CD4-positive, alpha-beta T cell treated with Interleukin-21 for 1 hour (primary cell): ENCODE measurements at places on chromosomes 12 and 14.

DNA sequence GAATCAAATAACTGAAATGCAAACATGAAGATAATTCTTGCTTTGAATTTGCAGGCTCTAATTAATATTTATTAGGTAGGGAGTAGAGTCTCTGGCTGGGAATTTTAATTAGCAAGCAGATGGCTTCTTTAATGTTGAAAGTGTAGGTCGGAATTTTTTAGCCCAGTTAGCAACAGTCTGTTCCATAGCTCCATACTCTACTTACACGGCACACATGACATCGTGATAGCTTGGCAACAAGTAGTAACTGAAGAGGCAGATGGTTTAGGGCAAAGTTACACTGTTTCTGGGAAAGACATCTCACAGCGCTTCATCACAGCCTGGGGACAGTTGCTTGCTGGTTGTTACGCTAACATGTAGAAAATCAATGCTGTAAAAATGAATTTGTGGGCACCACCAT, 710.7 kb downstream of the GALC start:
- DNase-seq: no peak

- DNase-seq: peak; percentile 62
Observed at GRCh38 chr14:101791919-101792572, 30.5 kb downstream of the PPP2R5C start.

- no peak for DNase-seq
Observed at GRCh38 chr12:123367511-123367910, 2.9 kb upstream of the SBNO1 start.

DNA sequence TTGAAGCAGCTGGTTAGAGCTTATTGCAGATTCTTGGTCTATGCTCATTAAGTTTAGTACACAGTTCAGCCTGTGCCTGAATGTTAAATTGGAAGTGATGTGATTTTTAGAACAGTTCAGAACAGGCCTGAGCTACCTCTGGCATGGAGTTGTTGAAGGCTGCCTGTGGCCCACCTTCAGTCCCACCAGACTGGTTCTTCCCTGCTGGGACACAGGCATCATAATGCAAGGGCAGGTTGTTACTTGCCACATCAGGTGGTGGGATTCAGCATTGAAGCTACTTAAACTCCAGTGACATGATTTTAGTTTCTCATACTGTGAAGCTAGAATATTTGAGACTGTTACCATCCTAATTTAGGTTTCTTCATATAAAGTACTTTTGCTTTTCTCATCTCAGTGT, 49.4 kb downstream of the PROX2 start:
- DNase-seq: no peak

DNA sequence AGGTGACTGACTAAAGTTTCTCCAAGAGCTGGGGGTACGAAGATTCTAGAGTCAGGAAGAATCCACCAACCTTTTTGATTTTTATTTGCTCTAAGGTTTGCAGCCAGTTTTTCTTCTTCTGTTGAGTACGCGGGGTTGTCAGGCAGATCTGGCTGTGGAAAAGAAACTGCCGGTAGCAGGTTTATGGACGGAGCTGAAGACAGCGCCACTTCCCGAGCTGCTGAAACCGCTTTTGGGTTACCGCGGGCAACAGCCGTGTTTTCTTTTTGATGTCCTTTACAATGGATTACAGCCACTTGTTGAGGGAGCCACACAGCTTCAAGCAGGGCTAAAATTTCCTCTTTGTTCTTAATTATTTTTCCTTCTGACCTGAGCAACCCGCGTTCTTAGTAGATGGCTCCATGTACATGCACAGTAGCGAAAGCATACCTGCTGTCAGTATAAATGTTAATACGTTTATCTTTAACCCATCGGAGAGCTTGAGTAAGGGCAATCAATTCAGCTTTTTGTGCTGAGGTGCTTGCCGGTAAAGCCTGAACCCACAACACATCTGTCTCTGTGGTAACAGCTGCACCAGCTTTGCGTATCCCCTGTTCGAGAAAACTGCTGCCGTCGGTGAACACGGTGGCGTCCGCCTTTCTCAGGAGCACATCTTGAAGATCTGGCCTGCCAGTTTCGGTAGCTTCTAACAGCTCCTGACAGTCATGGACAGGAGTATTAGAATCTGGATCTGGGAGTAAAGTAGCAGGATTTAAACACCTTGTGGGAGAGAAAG, 674.3 kb downstream of the TMEM121 start:
- DNase-seq: no peak

DNA sequence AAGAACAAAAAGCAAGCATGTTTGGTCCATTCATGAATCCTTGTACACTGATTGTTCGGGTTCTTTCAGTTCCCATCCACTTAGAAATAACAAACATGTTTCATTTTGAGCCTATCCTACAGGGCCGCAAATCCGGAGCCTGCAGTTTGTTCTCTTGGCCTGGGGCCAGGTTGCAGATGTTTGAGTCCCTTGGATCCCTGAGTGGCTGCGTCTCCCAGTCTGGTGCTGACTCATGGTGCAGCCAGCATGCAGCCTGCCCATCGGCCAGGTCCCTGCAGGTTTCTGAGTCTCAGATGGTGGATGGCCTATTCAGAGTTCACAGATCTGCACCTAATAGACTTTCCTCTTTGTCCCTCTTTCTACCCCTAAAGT, 1.9 kb upstream of the DYNC1H1 start:
- DNase-seq: no peak

DNA sequence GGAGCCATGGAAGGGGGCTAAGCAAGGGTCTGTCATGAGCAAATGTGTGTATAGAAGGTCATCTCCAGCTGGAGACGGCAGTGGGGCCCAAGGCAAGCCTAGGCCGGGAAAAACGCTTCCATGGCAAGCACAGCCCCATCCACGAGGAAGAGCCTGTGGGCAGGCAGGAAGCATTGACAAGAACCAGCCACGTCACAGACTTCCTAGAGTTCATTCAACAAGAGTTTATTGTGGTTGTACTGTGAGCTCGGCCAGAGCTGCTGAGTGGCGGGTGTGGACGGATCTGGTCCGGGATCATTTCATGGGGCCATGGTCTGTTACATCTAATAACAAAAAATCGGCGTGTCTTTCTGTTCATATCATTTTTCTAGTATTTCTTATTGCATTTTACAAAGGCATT, 311.7 kb downstream of the TMEM121 start:
- DNase-seq: no peak

GRCh38 chr14:76917158-76917596, 91.0 kb downstream of the LRRC74A start:
- no peak for DNase-seq

DNA sequence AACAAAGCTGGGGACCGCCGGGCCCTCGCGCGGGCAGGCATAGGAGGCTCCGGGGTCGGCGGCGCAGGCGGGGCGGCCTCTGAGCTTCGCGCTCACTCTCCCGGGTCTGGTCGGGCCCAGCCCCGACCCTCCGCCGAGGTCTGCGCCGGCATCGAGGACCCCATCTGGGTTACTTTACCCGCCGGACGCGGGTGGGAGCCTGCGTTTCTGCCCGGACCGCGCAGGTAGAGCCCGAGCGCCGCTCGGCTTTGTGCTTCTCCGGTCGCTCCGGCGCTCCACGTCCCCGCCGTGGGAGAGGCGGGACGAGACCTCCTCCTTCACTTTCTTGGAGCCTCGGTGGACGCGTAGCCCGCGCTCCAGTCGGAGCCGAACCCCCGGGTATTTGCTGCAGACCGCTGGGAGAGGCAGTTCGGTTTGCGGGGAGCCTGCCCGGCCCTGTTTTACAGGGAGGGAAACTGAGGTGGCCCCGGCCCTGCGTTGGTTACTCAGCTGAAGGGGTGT, 63.2 kb downstream of the FBXL14 start:
- no peak for DNase-seq

DNA sequence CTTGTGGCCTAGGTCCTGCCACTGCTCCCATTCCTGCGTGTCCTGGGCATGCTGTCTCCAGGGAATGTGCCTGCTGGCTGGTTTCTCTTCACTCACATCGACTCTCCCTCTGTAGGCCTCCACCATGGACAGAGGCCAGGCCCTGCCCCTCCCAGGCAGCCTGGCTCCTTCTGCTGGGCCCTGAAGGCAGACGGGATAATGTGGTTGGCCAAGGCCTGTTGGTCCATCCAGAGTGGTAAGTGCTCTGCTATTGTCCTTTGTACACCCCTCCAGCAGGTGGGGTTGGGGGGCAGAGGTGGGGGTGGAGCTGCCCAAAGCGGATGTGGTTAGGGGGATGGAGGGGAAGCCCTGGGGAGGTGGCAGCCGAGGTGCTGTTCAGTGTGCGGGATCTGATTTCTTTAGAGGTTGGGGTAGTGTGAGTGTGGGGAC, 9.5 kb upstream of the NR4A1 start:
- peak; percentile 84 for DNase-seq

GRCh38 chr12:69129564-69129963, 109.8 kb upstream of the CPSF6 start:
- no peak for DNase-seq

- DNase-seq: no peak
Observed at GRCh38 chr14:52824462-52824861, 33.1 kb upstream of the GNPNAT1 start.

DNA sequence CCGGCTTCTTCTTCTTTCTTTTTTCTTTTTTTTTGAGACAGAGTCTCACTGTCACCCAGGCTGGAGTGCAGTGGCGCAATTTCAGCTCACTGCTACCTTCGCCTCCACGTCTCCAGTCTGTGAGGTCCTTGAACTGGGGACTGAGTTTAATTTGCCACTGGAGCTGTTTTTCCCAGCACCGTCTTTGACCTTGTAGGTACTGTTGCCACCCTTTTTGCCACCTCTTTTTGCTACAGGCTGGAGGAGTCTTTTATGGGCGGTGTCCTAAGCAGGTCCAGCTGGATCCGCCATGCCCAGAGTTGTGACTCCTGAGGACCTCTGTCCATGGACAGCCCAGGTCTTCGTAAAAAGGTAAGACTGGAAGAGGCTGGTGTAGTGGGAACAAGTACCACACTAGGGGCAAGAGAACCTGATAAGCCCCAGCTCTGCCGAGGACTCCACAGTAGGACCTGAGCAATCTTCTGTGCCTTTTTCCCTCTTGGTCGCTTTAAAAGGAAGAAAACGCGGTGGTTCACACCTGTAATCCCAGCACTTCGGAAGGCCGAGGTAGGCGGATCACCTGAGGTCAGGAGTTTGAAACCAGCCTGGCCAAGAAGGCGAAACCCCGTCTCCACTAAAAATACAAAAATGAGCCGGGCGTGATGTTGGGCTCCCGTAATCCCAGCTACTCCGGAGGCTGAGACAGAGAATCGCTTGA, 946 bp downstream of the RNU4-2 start:
- DNase-seq: peak; percentile 27

DNA sequence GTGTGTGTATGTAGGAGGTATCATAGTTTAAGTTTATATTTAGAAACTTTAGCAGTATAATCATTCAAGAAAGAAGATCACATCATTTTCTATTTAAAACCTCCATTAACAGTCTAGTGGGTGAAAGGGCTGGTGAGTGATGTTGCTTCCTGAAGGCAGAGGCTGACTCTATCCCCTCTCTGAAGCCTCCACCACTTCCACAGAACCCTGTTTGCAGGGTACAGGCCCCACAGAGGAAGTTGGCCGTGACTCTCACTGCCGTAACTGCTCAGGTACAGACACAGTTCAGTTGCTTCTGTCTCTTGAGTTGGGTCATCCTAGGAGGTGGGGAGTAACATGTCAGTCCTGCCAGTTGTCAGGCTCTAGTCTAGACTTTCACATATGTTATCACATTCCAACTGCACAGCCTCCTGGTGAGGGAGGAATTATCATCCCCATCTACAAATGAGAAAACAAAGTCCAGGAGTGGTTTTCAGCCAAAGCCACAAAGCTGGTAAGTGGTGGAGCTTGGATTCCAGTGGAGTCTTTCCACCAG, 31.5 kb downstream of the CFL2 start:
- no peak for DNase-seq

GRCh38 chr14:70971560-70971959, 64.3 kb downstream of the PCNX1 start:
- DNase-seq: no peak

DNA sequence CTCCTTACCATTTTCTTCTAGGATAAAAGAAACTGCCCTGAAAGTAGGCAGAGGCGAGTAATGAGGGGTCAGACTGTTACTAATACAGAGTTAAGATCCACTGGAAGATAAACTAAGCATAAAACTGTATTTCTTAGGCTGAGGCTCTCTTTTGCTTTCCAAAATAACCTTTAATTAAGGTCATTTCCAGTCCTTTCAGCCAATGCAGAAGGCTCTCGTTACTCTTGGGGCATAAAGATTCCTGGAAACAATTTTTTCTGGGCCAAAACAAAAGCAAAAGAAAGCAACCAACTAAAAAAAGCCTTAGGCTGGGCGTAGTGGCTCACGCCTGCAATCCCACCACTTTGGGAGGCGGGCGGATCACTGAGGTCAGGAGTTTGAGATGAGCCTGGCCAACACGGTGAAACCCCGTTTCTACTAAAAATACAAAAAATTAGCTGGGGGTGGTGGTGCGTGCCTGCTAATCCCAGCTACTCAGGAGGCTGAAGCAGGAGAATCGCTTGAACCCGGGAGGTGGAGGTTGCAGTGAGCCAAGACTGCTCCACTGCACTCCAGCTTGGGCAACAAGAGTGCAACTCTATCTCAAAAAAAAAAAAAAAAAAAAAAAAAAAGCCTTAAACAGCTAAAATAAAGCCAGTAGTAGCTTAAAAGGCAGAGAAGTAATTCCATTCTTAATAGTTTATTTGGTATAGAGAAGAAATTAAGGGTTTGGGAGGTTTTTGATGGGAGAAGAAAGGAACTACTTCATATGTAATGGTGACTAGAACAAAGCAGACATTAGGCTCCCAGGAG, 68.9 kb upstream of the STAC3 start:
- DNase-seq: no peak

- no peak for DNase-seq
Observed at GRCh38 chr12:5384015-5384414, 47.9 kb upstream of the NTF3 start.

- DNase-seq: no peak
Observed at GRCh38 chr12:88549929-88550328, 30.3 kb downstream of the KITLG start.

DNA sequence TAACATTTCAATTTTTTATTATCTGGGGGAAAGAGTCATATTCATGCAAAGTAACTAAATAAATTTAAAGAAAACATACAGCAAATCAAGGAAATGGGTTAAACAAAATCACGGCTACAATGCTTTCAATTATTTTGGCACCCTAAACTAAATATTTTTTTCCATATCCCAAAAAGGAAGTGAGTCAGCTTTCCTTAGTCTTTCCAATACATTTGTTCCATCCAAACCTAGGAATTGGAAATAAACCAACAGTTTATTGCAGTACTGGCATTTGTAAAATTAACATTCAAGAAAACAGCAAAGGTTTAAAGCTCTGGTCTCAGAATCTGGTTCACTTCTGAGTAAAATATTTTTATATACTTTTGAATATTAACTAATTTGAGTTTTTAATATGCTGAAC, 89.2 kb downstream of the BCL2L14 start:
- DNase-seq: no peak

- DNase-seq: no peak
Observed at GRCh38 chr14:50027816-50028215, 88.6 kb downstream of the VCPKMT start.

DNA sequence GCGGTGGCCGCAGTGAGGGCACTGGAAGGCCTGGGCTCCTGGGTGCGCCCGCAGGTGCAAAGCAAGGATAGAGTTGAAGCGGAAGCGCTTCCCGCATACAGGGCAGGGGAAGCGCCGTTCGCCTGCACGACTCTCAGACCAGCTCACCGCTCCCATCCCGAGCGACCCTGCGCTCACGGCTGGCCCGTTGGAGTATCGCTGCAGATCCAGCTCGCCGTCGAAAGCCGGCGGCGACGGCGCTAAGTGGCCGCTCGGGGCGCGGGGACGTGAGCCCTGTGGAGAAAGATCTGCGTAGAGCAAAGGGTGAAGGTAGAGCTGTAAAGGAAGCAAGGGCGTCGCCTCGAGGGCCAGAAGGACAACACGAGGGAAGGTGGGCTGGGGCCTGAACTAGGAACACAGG, 5.4 kb downstream of the ZNF219 start:
- no peak for DNase-seq
